Cortex of kidney (tissue), 1 donor: ENCODE measurements at places on chromosomes 11 and 22.

DNA sequence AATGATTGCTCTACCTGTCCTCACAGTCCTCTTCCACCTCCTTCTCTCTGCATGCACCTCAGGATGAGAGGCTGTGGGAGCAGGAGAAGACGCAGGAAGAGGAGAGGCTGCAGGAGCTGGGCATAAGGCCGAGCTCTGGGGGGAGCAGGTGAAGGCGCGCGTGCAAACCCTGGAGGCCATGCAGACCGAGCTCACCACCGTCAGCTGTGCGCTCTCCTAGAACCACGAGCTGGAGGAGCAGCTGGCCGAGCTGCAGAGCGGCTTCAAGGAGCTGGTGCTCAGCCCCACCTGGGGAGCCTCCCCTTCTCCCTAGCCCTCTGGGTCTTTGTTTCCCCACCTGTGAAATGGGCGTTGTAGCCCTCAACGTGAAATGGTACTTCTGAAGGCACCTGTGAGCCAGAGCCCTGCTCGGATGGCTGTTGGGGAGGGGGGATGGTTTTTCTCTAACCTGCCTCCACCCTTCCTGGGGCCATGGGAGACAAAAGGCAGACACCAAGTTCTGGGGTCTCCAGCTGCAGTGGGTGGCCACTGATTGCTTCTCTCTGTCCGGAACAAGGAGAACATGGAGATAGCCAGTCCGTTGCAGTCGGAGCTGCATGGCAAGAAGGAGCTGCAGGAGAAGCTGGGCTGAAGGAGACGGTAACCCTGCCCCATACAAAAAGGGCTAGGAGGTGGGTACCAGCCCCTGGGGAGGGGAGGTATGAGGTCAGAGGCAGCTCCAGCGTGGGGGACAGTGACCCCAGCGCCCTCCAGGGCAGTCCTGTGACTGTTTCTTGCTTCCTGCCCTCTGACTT, 65.2 kb upstream of the A4GALT start:
- no peak for DNase-seq

GRCh38 chr11:8671193-8671612, 11.3 kb downstream of the TRIM66 start:
- no peak for DNase-seq

DNA sequence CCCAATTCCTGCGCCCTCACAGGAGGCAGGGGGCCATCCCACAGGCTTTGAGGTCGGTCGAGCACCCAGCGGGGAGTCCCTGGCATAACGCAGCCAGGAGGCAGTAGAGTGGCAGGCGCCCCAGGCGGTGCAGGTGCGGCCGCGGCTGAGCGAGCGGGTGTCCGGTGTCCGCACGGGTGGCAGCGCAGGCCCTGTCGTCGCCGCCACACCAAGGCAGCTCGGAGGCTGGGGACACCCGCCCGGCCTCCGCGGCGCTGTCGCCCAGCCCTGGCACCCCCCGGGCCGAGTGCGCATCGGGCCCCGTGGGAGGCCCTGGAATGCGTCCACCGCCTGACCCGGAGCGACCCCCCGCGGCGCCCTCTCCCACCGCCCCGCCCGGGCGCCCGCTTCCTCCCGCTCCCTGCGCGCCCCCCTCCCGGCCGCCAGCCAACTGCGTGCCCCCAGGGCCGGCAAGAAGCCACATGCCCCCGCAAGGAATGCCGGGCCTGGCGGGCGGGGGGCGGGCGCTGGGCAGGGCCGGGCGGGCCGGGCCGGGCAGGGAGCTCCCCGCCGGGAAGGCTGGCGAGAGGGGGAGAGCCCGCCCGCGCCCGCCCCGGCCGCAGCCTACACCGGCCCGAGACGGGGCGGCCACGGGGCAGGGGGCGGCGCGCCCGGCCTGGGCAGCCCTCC, 33.9 kb downstream of the PRDM11 start:
- DNase-seq = no peak

DNA sequence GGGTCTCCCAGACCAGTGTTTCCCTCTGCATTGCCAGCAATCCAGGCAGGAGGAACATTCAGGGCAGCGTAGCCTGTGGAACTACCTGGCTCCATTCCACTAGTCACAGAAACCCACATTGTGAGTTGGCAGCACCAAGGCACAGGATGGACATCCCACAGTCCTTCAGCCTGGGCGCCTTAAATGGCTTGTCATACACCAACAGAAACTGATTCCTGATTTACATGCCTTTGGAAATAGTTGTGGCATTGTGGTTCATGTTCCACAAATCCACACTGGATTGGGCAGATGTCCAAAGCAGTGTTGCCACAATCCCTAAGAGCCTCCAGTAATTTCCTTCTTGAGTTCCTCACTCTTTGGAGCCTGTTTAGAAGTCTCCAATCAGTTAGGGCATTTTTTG, 225.6 kb downstream of the BLID start:
- no peak for DNase-seq

- DNase-seq = no peak
Observed at GRCh38 chr22:29661336-29661735, 57.9 kb downstream of the NF2 start.

DNA sequence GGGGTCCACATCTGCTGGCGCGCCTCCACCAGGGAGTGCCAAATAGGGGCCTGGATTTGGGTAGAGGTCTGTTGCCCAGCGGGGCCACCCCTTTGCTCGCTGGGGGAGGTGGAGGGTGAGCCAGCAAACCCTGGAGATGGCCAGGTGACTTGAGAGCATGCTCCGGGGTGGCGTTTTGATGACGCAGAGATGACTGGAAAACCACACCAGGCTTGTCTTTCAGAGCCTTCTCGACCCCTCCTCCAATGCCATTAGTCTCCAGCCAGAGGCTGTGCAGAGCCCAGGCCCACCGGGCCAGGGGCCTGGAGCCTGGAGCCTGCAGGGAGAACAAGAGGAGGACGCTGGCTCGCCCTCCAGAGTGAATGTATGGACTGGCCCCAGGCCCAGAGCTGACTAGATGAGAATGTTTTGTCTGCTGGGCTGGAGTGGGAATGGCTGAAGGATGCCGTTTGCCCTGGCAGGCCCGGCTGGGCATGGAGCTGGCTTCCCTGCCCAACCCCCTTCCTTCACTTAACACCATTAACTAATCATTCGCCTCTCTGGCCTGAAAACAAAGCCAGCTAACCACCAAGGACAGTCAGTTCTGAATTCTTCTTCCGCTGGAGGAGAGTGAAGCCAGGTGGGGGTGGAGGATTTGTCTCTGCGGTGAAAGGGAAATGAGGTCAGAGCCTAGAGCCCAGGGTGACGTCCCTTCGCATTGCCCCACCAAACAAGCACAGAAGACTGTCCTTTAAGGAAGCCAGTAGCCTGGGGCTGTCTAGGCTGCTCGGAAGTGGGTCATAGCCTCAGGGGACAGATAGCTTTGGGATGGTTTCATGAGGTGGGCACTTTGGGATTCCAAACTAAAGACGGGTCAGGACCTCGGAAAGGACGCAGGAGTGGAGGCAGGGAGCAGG, 1.6 kb upstream of the MCAM start:
- DNase-seq = no peak
